ENCODE measurements at places on chromosomes 6 and 20.

- no peak for DNase-seq
Observed at GRCh38 chr6:159190460-159190859, 21.3 kb downstream of the FNDC1 start.

DNA sequence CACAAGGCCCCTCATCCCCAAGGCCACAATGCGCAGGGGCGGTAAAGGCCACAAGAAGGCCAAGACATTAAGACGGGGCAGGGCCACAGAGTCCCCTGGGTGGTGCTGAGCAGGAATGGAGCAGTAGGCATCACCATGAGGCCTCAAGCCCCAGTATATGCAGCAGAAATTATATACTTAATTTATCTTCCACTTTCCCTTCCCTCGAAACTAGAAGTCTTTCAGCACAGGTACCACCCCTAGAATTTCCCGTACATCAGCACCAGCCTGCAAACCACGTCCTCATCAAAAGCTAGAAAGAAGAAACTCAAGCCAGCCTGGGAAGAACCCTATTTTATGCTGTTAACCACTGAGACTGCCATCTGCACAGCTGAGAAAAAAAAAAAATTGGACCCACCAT, 89.4 kb downstream of the PLG start:
- DNase-seq: no peak

DNA sequence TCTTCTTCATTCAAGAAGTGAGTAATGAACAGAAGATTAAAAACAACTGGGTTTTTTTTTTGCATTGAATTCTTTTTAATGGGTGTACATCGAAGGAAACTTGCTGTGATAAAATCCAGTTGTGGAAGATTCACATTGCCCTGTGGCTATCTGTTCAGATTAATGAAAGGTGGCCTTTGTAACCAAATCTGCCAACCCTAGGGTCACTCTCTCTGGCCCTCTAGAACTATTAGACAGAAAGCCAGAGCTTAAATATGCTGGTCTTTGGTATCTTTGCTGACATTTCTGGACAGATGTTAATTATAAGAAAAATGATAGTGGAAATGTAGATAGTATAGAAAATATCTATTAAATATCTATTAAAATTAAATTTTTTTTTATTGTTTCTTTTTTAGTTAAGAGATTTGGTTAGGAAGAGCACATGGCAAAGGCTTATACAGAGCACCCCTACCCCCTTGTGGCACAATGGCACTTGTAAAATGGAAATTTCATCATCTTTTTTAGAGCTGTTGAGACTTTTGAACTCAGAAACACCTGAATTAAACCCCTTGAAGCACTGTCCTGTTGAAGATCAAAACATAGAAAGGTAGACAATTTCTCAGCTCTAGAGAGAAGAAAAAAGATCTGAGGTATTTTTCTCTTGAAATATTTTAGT, 572.5 kb downstream of the PKHD1 start:
- DNase-seq: no peak

DNA sequence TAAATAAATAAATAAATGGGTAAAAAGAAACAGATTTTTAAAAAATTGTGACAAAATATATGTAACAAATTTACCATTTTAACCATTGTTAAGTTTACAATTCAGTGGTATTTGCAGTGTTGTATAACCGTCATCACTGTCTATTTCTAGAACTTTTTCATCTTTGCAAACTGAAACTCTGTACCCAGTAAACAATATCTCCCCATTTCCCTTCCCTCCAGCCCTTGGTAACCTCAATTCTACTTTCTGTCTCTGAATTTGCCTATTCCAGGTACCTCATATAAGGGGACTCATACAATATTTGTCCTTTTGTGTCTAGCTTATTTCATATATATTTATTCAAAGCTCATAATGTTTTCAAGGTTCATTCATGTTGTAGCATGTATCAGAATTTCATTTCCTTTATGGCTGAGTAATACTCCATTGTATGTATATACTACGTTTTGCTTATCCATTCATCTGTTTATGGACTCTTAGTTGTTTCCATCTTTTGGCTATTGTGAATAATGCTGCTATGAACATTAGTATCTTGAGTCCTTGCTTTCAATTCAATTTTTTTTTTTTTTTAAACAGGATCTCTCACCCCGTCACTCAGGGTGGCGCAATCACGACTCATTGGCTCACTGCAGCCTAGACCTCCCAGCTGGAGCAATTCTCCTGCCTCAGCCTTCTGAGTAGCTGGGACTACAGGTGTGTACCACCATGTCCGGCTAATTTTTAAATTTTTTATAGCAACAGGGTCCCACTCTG, 8.9 kb downstream of the MANBAL start:
- no peak for DNase-seq

GRCh38 chr6:5497896-5498578, 236.7 kb downstream of the FARS2 start:
- DNase-seq: no peak
